Activated CD8-positive, alpha-beta T cell treated with anti-CD3 and anti-CD28 coated beads for 36 hours (primary cell): ENCODE measurements at places on chromosomes 6 and 20.

GRCh38 chr6:119142041-119142440 lies 63.6 kb upstream of the FAM184A start:
- DNase-seq, result no peak

- no peak for DNase-seq
Observed at GRCh38 chr6:137729866-137730629, 137.0 kb upstream of the TNFAIP3 start.

DNA sequence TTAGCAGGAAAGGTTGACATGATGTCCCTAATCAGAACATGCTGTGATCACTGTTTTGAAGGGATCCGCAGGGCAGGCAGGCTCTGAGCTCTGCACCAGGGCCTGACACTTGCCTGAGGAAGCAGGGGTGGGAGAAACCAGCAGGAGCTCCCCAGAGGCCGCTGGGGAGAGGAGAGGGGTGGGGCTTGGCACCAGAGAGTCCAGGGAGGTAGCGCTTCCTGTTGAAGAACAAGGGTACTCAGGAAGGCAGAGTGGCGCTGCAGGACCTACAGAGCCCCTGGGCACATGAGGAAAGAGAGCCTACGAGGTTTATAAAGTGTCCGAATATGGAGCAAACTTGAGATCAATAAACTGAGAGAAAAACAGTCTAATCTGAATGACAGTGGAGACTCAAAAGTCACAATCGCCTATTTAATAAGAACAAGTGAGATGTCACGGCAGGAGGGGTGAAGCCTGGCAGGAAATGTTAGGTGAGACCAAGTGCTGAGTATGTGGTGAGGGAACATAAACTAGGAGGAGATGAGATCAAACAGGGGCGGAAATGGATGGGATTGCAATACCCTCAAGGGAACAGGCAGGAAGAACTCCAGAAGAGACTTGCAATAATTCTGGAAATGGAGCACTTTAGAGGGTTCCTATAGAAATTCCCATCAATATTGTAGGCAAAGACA lies 5.8 kb upstream of the TBXT start:
- DNase-seq, result no peak

GRCh38 chr20:10928841-10929421 lies 255.1 kb upstream of the JAG1 start:
- DNase-seq, result no peak

DNA sequence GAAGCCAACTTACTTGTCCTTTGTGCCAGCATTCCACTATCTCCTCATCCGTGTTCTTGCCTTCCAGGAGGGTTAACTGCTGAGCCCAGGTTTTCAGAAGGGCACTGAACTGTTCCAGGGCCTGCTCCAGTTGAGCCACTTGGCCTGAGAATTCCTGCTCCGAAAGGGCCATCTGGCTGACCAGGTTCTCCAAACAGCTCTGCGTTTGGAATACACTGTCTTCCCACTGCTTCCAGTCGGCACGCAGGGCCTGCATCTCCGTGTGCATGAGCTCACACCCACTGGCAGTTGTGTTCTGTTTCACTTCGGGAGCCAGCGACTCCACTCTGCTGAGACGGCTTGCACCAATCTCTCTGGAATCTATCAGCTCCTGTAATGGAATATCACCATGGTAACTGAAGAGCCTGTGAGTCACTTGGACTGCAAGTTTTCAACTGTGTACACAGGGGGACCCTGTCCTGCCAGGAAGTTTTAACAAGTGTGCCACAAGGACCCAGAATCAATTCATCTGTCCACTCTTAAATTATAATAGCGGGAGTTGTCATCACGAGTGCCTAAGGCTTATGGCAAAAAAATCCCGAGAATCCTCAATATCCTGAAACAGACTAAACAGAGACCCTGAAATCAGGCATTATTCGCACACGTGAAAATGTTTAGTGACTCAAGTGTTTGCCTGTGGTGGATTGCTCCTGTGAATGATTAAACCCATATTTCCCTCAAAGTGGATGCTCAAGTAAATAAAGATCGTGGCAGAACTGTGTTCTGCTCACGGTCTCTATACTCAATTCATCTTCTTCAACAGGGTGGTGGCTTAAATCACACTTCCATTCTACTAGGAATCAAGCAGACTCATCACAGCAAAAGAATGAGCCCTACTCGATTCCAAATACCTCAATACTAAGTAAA lies 255.9 kb downstream of the SYNE1 start:
- no peak for DNase-seq

- no peak for DNase-seq
Observed at GRCh38 chr6:166005401-166005943, 162.2 kb downstream of the TBXT start.

- DNase-seq, result no peak
Observed at GRCh38 chr6:73121421-73121993, 103.8 kb downstream of the KHDC1L start.

DNA sequence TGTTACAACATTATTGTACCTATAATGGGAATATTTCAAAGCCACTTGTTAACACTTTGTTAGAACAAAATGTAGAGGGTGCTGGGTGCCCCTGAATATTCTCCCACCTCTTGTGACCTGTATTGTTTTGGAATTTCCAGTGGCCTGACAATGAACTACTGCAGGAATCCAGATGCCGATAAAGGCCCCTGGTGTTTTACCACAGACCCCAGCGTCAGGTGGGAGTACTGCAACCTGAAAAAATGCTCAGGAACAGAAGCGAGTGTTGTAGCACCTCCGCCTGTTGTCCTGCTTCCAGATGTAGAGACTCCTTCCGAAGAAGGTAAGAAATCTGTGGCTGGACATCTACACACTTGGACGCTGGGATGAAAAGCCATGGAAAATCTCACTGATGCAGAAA lies 28.9 kb downstream of the PLG start:
- DNase-seq, result peak; percentile 4

- DNase-seq, result no peak
Observed at GRCh38 chr6:34627296-34627695, 69.3 kb downstream of the ILRUN start.
